Vagina (tissue), 2 donors: ENCODE measurements at places on chromosomes 2 and 18.

DNA sequence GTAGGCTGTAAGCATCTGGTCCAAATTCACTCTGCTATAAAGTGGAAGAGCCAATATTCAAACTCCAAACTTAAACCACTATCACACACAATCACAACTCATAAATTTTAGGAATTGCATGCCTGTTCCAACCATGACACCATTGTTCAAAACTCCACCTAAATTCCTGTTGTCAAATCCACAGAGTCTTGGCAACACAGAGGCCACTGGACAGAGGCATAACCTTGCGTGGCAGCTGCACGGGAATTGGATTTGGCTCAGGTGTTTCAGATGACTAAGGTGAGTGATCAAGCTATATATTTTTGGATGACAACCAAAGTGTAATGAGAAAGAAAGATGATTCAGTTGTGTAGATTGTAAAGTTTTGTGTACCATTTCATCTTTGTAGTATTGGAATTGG, 422.7 kb upstream of the TNP1 start:
- peak; percentile 27 for DNase-seq

DNA sequence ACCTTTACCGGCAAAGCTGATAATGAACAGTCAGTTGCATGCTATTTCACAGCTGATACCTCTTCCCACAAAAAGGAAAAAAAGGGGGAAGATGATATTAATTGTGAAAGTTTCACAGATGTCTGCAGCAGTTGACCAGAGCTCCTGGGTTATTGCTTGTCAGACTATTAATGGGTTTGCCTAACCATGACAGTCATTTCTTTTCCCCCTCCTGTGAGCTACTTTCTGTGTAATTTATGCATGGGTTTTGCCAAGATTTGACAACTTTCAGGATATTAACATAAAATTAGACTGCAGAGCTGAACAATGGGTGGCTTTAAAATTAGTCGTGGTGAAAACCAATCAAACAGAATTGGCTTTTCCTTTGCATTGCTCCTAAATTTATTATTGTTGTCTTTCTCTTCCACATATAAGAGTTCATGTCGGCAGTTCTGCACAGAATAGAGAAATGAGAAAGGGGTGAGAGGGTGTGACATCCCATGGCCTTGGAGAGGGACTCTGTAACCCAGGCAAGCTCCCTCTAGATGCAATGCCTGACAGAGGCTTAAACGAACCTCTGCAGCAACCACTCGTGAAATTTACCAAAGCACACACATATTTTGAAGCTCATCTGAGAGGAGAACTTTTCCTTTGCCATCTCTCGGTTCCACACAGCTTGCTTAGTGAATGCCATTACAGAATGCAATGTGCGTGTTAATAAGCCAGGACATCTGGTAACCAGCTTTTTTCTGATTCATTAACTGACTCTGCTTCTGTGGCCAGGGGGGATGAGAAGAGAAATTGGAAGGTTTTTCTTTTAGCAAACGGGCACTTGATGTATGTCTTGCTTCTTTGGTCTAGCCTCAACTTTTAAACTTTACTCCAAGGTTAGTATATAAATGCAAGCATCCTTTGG, 82.2 kb upstream of the ITGA4 start:
- DNase-seq, result no peak

DNA sequence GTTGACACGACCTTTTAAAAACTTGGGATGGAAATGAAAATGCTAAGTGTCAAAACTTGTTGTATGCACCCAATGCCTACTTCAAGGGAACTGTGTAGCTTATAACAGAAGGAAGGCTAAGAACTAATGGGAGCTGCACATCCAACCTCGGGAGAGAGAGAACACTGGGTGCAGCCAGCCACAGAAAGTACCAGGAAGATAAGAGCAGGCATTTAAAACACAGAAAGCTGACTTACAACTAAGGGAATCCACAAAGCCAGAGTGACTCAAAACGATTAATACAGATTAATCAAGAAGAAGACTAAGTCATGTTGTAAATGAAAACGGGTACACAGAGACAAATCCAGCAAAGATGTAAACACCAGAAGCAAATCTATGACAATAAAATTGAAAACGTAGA, 113.4 kb downstream of the HDAC4 start:
- no peak for DNase-seq

DNA sequence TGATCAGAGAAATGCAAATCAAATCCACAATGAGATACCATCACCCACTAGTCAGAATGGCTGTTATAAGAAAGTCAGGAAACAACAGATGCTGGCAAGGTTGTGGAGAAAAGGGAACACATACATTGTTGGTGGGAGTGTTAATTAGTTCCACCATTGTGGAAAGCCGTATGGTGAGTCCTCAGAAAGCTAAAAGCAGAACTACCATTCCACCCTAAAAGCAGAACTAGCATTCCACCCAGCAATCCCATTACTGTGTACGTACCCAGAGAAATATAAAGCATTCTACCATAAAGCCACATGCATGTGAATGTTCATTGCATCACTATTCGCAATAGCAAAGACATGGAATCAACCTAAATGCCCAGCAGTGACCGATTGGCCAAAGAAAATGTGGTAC, 60.7 kb downstream of the ANKRD62 start:
- no peak for DNase-seq

DNA sequence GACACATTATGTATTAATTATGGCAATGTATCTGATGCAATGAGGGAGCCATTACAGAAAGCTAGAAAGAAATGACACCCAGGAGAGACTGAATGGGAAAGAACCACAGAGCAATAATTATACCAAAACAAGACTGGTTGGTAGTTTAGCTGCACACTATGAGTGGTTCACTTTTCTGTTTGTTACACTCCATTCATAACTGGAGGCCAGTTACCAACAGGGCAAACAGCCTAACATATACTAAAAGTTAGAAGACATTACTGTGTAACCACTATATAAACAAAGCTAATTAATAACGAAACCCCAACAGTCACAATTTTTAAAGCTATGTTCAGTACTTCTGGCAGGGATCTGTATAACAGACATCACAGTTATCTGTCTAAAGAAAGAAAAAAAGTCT, 49.4 kb downstream of the NBAS start:
- DNase-seq, result no peak

GRCh38 chr18:48974304-48975119, 23.7 kb upstream of the SMAD7 start:
- no peak for DNase-seq

DNA sequence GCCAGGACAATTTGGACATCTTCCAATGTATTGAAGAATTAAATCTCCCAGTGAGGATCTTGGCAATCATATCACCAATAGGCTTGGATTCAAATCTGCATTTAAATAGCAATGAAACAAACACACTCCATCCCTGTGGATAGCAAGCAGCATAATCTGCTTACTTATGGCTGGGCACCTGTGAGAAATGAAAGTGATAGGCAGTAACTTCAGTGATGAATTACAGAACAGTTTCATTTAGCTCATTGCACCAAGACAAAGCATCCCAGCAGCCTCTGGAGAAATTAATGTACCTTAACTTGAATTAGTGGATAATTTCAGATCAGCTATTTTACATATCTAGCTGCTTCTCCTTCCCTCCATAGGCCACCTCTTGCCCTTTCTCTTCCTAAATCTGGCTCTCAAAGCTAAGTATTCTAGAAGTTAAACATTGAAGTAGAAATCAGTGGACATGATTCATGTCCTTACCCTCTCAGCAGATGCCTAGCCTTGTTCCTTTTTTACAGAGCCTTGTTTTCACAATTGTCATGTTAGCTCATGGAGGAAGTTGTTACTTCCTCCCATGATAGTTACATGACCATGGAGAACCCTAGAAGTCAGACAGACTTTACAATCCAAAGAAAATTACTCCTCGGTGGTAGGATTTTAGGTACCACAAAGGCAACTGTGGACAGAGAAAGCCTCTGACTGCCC, 88.5 kb upstream of the TACR1 start:
- no peak for DNase-seq

DNA sequence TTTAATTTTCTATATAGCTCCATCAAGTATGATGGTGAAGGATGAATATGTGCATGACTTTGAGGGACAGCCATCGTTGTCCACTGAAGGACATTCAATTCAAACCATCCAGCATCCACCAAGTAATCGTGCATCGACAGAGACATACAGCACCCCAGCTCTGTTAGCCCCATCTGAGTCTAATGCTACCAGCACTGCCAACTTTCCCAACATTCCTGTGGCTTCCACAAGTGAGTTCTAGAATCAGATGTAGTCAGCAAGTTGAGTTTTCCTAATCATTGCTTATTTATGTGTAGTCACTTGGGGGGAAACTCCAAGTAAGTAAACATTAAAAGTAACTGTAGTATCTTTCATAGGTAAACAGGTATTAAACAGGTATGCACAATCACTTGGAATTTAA, 24.8 kb downstream of the SMAD4 start:
- no peak for DNase-seq

DNA sequence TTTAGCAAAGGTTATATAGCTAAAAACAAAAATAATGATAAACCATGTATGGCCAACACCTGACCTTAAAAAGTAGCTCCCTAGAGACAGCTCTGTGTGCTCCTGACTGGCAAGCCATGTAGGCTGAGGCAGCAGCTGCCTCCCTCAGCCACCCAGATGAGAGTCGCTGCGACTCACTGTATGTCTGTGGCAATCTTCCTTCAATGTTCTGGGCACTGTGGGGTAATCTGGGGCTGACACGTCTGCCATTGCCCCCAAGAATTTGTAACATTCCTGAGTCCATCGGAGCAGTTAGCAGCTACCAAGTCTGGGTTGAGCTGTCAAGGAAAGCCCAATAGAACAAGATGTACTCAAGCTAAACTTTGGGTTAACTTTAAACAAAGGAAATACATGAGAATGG, 106.4 kb upstream of the DAPL1 start:
- DNase-seq, result no peak

GRCh38 chr2:107648781-107649404, 177.8 kb upstream of the RGPD4 start:
- DNase-seq, result no peak

GRCh38 chr2:32847734-32848133, 99.0 kb upstream of the LTBP1 start:
- no peak for DNase-seq

GRCh38 chr2:205585449-205586383, 96.6 kb upstream of the NRP2 start:
- DNase-seq, result no peak

- DNase-seq, result no peak
Observed at GRCh38 chr2:153477636-153478288, 800 bp downstream of the RPRM start.

DNA sequence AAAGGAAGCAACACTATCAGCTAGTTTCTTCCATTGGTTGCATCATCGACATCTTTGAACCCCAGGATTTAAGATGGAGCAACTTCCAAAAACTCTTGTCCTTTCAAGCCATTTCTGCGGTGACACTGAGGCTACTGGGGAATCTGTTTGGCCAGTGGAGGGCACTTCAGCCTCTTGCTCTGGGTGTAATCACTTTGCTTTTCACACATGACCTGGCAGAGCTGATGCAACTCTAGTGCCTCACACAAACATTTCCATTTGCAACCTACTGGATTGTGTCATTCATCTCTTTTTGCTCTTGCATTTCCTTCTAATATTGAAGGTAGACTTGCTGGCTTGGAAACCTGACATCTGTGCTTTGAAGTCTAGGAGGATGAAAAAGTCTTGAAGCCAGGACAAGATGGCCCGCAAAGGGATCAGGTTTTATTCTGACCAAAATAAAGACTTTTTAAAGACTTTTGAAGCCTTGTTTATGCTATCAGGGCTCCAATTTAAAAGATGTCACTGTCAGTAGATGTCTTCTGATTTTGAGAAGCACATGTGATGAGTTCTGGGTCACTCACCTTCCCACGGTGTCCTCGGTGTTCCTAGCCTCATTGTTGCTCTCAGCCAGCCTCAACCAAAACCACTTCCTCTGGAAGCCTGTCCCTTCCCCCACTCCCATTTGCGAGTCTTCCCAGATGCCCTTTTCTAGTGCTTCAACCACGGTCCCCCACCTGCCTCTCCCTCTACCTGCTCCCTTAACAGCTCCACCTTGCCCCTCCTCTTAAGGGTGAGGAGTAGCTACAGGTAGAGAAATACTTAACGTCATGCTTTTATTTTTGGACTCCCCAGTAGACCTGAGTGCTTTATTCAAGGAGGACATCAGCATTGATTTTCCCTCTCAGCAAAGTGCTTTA, 69.7 kb upstream of the KCNE4 start:
- DNase-seq, result no peak

DNA sequence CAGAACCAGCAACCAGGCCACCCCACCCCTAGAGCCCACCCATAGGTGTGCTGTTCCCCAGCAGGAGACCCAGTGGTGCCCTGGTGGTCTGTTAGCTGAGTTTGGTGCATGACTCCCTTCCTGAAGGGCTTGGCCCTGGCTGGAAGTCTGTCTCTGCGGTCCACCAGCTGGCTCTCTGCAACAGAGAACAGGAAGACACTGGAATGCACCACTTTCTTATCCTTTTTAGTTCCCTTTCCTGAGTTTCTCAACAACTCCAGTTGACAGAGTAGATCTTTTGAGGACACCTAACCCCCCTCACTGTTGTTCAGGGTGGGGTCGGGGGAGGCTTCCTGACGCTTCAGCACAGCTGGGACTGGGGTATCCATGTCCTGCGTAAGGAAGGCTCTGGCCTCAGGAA, 11.9 kb upstream of the RPL37A start:
- DNase-seq, result no peak

GRCh38 chr18:46250084-46250811, 146.1 kb downstream of the HAUS1 start:
- no peak for DNase-seq

DNA sequence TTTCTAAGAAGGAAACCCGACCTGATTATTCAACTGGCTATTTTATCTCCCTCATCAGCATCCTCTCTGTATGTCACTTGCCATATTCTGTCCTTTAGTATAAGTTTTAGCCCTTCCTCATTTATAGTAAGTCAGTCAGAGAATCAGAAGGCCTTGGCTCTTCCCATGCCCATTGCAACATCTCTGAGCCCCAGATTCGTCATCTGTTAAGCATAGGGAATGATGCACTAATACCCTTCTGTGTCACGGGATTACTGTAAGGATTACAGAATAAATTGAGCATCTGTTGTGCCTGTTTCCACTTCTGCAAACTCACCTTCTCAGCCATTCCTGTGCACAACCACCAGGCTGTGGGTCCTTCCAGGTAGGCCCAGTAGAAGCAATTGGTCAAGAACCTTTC, 258.1 kb upstream of the RAB12 start:
- DNase-seq, result no peak

DNA sequence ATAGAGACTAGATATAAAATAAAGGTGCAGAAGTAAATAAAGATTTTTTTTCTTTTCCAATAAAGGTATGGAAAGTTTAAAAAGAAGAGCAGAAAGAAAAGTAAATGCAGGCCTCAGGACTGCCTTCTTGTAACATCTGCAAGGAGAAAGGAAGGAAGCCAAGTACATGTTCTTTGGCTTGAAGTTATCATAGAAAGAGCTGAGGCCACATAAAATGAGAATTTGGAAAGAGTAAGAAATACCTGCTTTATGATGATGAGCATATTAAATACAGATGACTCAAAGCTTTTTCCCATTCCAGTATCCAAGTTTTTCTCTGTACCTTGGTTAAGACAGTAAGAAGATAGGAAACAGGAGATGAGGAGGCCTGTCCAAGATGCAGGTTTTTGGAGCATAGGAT, 25.3 kb upstream of the UBE2E3 start:
- DNase-seq, result no peak

- peak; percentile 75 for DNase-seq
Observed at GRCh38 chr18:49630246-49630699, 68.4 kb downstream of the LIPG start.
